ENCODE measurements at places on chromosomes 4 and X.

DNA sequence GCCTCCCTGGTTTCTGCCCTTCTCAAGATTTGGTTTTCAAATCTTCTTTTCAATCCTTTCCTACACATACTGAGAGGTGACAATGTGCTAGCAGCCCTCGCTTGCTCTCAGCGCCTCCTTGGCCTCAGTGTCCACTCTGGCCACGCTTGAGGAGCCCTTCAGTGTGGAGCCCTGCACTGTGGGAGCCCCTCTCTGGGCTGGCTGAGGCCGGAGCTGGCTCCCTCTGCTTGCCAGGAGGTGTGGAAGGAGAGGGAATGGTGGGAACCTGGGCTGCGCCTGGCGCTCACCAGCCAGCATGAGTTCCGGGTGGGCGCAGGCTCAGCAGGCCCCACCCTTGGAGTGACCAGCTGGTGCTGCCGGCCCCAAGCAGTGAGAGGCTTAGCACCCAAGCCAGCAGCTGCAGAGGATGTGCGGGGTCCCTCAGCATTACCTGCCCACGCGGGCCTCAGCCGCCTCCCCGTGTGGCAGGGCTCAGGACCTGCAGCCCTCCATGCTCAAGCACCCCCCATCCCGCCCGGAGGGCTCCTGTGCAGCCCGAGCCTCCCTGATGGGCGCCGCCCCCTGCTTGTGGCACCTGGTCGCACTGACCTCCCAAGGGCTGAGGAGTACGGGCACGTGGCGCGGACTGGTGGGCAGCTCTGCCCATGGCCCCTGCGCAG is 127.5 kb downstream of the COX7B2 start:
- DNase-seq = no peak

GRCh38 chrX:14095702-14096101 is 66.0 kb upstream of the GEMIN8 start:
- DNase-seq = no peak

DNA sequence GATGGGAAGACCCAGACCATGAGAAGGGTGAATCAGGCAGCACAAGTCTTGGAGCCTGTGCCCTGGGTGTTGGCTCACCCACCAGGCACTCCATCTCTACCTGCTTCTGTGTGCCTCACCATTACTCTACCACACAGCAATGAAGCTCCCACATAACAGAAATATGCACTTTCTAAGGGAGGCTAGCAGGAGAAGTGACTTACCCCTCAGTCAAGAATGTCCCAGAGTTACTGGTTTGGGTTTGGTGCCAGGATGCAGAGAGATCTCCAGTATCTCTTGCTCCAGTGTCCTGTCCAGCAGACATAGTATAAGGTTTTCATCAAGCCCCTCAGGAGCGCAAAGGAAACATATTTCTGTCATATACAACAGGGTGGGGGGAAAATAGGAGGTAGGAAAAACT is 11.3 kb upstream of the RAB40A start:
- DNase-seq = no peak

GRCh38 chr4:90246816-90247215 is 119.6 kb downstream of the CCSER1 start:
- no peak for DNase-seq

- DNase-seq = no peak
Observed at GRCh38 chrX:71998836-71999509, 88.3 kb downstream of the NHSL2 start.

- DNase-seq = no peak
Observed at GRCh38 chr4:173513651-173514050, 16.4 kb downstream of the HAND2 start.

- no peak for DNase-seq
Observed at GRCh38 chrX:111328858-111329257, 58.6 kb upstream of the CAPN6 start.

- no peak for DNase-seq
Observed at GRCh38 chr4:74793757-74794381, 454 bp downstream of the BTC start.

DNA sequence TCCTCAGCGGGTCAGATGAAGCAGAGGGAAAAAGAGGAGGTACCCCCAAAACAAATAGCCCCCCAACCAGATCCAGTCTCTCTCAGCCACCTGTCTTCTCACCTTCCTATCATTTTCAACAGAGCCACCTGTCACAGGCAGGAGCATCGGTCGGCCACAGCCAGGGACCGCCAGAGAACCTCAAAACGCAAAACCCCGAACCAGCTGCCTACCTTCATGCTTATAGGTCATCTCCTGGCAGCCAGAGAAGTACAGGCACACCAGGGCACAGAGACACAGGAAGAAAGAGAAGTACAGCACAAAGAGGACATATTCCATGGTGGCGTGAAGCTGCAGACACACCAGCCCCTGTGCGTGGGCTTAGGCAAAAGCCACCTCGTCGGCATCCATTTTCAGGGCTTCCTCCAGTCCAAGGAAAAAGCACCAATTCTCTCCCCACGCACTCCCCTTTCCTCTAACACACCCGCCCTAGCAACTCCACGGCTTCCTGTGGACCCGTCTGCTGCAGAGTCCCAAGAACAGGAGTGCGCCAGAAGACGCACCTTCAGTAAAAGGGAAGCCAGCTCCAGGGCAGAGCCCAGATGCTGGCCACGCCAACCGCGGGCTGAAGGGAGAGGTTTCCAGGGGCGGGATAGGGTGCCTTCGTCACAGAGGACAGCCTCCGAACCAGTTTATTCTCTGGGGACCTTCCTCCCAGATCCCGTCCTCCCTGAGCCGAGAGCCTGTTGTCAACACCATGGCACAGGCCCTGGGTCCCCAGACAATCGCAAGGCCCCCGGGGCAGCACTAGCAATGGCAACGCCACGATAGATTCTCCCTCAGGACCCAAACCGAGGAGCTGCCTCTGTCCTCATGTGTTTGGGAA is 51.8 kb upstream of the C4orf50 start:
- DNase-seq = no peak

GRCh38 chr4:133390198-133390855 is 241.2 kb downstream of the PCDH10 start:
- no peak for DNase-seq

GRCh38 chrX:134592303-134592702 is 66.0 kb downstream of the PLAC1 start:
- DNase-seq = no peak

GRCh38 chr4:70315928-70316327 is 18.9 kb upstream of the CABS1 start:
- no peak for DNase-seq

GRCh38 chr4:81905971-81906370 is 434.3 kb upstream of the RASGEF1B start:
- no peak for DNase-seq
